ENCODE measurements at places on chromosomes 1 and 21.

DNA sequence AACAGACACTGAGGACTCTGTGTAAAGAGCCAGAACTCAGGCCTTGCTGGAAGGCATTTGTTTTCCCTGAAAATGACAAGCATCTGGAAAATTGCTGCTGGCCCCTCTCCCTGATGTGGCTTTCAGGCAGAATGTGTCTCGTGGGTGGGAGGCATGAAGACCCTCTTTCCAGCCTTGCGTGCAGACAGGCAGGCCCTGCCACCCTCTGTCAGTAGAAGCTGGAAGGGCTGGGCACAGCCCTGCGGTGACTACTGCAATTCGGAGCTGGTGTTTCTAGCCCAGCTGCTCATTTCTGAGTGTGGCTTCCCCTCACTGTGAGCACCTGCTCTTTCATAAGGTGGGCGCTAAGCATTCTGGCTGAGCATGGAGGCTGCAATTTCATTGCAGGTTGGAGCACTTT lies 349.9 kb downstream of the PTPRU start:
- DNase-seq: no peak

- peak; percentile 7 for DNase-seq
Observed at GRCh38 chr21:33901412-33902288, 14.0 kb downstream of the ATP5PO start.

GRCh38 chr1:178241057-178241456 lies 147.2 kb downstream of the RASAL2 start:
- DNase-seq: no peak

DNA sequence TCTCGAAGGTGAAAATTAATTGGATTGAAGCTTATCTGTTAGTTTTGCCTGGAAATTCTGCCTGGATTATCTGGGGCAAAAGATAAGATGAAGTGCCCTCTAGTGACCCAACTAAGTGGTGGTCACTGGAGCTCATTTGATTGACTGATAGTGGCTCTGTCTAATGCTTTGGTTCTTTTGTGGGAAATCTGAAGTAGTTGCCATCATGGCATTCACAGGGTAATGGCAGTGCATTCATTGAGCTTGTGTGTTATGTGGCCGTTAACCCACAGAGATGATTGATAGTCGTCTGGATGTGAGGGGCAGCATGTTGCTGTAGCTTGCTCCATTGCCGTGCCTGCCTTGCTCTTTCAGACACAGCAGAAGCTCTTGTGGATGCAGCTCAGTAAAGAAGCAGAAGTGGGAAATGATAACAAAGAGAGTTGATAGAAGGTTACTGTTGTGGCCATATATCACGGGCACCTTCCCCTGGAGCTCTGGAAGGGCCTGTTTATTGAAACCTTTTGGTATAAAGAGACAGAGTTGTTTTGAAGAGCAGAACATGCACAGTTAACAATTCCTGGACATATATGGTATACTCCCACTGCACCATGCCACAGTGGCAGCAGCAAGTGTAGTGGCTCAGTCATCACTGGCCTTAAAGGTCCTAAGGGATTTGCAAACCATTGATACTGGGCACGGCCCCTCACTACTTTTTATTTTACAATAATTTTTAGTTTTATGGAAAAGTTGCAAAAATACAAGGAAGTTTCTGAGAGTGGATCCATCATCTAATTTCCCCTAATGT lies 42.0 kb downstream of the CXADR start:
- DNase-seq: no peak

GRCh38 chr1:70017770-70018169 lies 187.6 kb downstream of the LRRC40 start:
- DNase-seq: no peak

DNA sequence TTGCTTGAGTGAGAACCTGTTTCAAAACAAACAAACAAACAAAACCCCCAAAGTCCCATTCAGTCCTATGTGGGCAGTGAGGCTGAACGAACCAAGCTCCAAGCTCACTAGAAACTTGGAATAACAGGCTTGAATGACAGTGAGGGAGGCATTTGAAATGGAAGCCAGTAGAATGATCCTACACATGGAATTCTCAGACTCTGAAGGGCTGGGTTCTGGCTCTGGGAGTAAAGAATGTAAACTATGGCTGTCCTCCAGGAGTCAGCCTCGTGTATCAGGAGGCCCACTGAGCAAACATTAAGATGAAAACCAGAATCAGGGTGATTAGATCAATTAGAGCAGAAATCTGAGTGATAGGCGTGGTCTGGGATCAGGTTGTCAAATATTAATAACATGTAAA lies 14.9 kb downstream of the PCP4L1 start:
- DNase-seq: no peak

DNA sequence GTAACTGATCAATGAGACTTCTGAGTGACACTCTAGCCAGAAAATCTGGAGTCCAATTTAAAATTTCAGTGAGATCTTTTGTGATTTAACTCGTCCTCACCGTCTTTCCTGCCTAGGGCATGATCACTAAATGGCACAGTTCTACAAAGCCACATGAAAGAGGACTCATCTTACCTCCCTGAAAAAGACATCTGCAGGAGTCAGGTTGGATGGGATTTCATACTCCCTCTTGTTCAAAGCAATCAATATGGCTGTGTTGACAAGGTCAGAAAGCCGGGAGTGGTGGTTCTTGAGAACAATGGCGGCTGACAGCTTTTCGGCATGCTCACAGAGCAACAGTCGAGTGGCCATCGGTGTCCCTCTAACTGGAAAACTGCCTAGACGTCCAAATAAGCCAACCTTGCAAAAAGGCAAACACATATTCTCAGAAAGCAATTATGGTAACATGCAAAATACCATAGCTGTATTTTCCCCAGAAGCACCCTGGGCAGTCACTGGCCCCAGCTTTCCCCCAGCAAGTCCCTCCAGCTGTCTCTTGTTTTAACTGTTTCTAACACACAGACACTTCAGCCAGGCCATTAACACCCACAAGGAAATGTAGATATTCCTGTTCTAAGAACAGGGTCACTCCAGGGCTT lies 36.6 kb upstream of the ACTA1 start:
- no peak for DNase-seq

DNA sequence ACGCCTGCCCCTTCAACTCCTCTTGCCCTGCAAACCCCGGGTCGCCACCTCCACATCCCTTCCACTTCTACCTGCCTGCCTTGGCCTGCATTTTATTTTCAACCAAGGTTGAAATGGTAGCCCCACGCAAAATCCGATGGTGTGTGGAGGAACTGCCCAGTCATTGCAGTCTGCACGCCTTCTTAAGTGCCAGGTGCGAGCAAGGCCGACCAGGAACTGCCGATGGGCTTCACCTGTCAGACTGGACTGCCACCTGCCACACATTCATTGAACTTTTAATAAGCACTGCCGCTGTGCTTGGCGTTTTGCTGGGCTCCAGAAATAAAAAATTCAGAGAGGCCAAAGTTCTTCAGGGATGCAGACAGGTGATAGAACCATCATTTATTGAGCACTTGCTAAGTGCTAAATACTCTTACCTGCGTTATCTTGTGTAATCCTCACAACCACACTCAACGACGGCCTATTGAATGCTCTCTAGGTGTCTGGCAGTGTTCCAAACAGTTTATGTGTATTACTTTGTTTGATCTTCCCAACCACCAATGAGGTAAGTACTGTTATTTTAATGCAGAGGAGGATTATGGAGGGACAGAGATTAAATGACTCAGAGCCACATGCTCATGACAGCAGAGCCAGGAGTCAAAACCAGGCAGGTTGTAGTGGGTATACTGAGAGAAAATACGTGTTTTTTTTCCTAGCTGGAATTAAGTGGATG lies 36.2 kb downstream of the CACHD1 start:
- peak; percentile 63 for DNase-seq

GRCh38 chr1:10242811-10243210 lies 32.4 kb downstream of the KIF1B start:
- DNase-seq: no peak

- no peak for DNase-seq
Observed at GRCh38 chr1:8689431-8690252, 127.8 kb downstream of the RERE start.

GRCh38 chr1:171298696-171299095 lies 15.3 kb upstream of the FMO4 start:
- no peak for DNase-seq

DNA sequence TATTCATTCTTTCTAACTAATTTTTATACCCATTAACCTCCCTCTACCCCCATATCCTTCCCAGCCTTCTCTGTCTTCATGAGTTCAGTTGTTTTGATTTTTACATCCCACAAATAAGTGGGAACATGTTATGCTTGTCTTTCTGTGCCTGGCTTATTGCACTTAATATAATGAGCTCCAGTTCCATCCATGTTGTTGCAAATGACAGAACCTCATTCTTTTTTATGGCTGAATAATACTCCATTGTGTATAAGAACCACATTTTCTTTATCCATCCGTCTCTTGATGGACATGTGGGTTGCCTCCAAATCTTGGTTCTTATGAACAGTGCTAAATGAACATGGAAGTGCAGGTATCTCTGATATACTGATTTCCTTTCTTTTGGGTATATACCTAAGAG lies 21.5 kb downstream of the AGPAT3 start:
- DNase-seq: no peak

- DNase-seq: peak; percentile 56
Observed at GRCh38 chr1:212485913-212486618, 53.3 kb downstream of the NENF start.

DNA sequence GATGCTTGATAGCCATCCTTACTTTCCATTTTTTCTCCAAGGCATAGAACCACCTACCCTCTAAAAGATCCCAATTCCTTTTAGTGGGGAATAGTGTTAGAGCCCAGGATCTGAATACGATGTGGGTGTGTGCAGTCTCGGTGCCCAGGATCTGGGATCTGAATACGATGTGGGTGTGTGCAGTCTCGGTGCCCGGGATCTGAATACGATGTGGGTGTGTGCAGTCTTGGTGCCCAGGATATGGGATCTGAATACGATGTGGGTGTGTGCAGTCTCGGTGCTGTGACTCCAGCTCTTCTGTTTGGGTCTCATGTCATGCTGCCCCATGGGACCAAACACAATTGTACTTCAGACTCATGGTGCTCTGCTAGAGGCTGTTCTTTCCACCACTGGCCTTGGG lies 265.5 kb downstream of the TRABD2B start:
- DNase-seq: no peak

- no peak for DNase-seq
Observed at GRCh38 chr1:28437924-28438699, 67.7 kb upstream of the RCC1 start.

DNA sequence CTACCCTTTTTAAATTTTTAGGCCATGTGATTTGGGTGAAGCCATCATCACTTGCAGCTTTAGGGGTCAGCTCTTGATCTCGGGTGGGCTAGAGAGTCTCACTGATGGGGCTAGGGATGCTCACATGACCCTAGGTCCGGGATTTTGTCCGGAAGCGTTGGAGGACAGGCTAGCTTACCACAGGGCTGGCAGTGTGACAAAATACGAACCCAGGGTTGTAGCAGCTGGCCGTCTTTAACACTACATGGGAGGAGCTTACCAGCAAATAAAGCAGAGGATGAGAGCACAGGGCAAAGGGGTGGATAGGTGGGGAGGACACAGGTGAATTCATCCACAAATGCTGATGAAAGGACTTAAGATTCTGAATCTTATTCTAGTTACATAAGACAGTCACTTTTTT lies 21.9 kb downstream of the GPR161 start:
- DNase-seq: no peak

- DNase-seq: no peak
Observed at GRCh38 chr1:41175546-41175945, 66.6 kb downstream of the SCMH1 start.

DNA sequence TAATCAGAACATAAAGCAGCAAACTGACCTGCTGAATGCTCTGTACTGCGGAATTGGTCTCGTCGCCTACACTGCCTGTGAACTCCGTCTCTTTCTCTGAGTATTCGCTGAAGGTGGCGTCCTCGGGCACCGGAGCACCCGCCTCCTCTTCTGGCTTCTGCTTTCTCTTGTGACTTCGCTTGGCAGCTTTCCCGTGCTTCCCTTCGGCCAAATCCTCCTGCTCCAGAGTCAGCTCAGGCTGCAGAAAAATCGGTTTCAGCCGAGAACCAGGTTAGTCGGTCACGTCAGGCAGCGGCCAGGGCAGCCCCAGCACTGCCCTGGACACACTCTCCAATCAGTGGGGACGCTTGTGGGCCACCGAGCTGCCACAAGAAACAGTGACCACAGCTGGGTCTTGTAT lies 35.8 kb upstream of the RIPK4 start:
- no peak for DNase-seq

- no peak for DNase-seq
Observed at GRCh38 chr1:118325550-118326225, 140.7 kb upstream of the SPAG17 start.

GRCh38 chr1:232534552-232535517 lies 95.1 kb downstream of the SIPA1L2 start:
- no peak for DNase-seq

DNA sequence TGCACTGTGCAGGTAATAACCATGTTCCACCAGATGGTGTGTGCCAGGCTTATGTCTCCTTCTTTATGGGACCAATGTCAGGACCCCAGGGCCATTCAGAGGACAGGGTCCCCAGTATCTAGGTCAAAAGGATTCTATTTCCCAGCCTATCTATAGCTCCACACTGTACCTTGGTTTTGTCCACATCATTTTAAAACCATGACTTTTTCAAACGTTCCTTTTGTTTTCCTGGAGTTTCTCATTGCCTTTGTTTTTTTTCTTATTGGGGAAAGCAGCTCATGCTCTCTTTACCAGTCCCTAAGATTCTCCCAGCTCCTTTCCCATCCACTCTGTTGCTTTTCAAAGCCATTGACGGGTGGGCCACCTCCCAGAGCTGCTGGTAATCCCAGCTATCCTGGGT lies 12.6 kb downstream of the PLCH2 start:
- no peak for DNase-seq

DNA sequence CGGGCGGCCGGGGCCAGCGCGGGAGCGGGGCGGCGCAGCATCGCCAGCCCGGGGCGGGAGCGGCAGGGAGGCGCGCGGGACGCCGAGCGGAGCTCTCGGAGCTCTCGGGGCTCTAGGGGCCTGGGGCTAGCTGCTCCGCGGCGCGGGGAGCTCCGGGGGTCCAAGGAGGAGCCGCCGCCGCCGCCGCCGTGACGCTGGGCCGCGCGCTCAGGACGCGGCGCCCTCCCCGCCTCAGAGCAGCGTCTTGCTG lies 147 bp downstream of the CLSTN1 start:
- DNase-seq: no peak

DNA sequence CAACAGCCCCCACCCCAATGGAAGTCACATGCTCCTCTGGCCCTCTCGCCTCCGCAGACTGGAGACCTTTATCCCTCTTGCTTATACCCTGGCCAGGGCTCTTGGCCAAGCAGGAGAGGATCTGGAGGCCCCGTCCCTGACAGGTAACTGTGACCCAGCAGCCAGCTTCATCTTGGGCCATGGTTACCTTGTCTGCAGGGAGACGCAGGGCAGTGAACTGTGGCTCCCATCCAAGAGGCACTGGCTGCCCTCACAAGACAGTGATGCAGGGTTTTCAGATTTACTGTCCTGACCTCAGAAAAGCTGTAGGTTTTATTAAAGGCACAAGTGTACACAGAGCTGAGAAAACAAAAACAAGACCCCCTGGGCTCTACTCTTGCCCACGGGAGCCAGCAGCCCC lies 96.7 kb upstream of the KLHDC7A start:
- DNase-seq: no peak

DNA sequence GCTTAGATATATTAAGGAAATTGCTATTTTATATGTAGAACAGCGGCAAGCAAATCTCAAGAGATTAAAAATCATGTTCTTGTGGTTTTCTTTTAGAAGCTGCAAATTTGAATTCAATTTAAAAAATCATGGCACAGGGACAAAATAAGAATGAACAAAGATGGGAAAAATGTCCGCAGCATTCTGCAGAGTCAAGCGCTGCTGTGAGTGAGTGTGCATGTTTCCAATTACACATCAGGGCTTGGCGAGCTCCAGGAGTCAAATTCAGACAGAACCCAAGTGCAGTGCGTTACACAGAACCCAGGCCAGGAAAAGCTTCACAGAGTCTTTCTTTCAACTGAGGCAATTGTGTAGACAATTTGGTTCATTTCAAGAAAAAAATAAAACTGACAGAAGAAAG lies 33.3 kb upstream of the ERG start:
- DNase-seq: no peak
